ENCODE measurements at places on chromosomes 4 and X. TPM values are rescaled to one million over a fixed set of nuclear protein-coding genes. Genes with fewer than 3 reads are reported as not detected.

The DCAF8L2 gene
- total RNA-seq: under 0.01 TPM

The EDA2R gene
- total RNA-seq: 13.6 TPM

The LIMCH1 gene
- total RNA-seq: 16.5 TPM

The SLC34A2 gene
- not detected for total RNA-seq

The SAGE1 gene
- total RNA-seq: under 0.01 TPM

The HSFX4 gene
- total RNA-seq: not detected

The DCAF12L2 gene
- under 0.01 TPM for total RNA-seq

The CT45A9 gene
- total RNA-seq: not detected

The IGSF1 gene
- total RNA-seq: not detected

The TRMT10A gene
- total RNA-seq: 7.4 TPM

The PDE5A gene
- total RNA-seq: 134 TPM

The CWH43 gene
- not detected for total RNA-seq

The MAGEA2 gene
- total RNA-seq: not detected

The P2RY8 gene
- not detected for total RNA-seq

The MAGEC3 gene
- total RNA-seq: not detected

The ANTXR2 gene
- total RNA-seq: 89.5 TPM

The UCHL1 gene
- total RNA-seq: 500 TPM

The SHROOM3 gene
- total RNA-seq: 1.6 TPM

The HAUS7 gene
- 7.5 TPM for total RNA-seq

All from smooth muscle cell of bladder (primary cell).